ENCODE measurements at places on chromosomes 1 and 21. TPM values are rescaled to one million over a fixed set of nuclear protein-coding genes. Genes with fewer than 3 reads are reported as not detected.

PRELP gene
- 283 TPM for total RNA-seq

FCRL4 gene
- not detected for total RNA-seq

- no peak for DNase-seq
These were observed 100.0 kb upstream of the RAB4A start for GRCh38 chr1:229170778-229171505.

DNA sequence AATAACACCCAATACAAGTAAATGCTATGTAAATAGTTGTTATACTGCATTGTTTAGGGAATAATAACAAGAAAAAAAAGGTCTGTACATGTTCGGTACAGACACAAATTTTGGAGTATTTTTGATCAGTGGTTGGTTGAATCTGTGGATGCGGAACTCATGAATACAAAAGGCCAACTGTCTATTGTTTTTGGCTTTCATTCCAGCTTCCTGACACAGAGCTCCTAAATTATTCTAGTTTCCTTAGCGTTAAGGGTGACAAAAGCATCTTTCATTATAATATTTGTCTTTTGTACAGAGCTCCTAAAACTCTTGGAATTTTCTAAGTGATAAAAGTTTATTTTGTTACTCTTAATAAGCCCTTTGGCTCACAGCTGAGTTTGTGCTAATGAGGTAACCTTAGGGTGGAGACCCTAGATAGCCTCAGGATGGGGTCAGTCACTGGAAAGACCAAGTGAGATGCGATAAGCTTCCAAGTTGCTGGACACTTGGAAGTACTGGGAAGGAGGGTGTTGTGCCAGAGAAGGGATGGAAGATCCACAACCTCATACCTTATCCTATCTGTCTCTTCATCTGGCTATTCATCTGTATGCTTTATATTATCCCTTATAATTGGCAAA lies 57.4 kb upstream of the PRRC2C start:
- DNase-seq, result no peak

- DNase-seq, result no peak
These were observed 142.5 kb downstream of the TNR start for GRCh38 chr1:175600721-175601440.

DNA sequence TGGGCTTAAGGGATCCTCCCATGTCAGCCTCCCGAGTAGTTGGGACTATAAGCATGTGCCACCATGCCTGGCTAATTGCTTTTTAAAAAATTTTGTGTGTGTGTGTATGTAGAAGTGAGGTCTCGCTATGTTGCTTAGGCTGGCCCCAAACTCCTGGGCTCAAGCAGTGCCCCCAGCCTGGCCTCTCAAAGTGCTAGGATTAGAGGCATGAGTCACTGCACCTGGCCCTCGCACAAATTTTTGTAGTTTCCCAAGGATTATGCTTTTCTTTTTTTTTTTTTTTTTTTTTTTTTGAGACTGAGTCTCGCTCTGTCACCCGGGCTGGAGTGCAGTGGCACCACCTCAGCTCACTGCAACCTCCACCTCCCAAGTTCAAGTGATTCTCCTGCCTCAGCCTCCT lies 144.4 kb upstream of the HNRNPU start:
- no peak for DNase-seq

KRTAP13-2 gene
- not detected for total RNA-seq

GRCh38 chr1:96969656-96970163 lies 248.1 kb downstream of the PTBP2 start:
- no peak for DNase-seq

GRCh38 chr1:60573121-60573520 lies 499.6 kb upstream of the C1orf87 start:
- no peak for DNase-seq

ARHGAP30 gene
- 15.2 TPM for total RNA-seq

DNA sequence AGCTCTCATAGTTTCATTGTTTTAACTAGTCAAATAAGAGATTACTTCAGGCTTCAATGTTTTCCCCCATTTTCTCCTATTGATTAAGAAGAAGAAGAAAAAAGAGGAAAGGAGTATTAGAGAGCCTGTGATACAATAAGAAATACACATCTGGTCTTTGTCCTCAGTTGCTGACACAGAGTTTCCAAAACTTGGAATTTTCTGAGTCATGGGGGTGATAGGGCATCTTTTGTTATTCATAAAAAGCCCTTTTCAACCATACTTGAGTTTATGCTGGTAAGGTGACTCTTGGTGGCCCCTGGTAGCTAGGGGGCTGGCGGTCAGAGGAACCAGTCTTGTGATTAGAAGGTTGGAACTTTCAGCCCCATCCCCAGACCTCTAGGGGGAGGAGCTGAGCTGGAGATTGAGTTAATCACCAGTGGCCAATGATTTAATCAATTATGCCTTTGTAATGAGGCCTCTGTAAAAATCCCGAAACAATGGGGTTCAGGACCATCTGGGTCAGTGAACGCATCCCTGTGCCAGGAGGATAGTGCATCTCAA lies 28.9 kb upstream of the KLF18 start:
- DNase-seq, result no peak

GRCh38 chr1:54186056-54186455 lies 13.8 kb downstream of the CYB5RL start:
- no peak for DNase-seq

- no peak for DNase-seq
These were observed 3.1 kb downstream of the TSSK3 start for GRCh38 chr1:32365445-32365844.

GRCh38 chr1:21185221-21185731 lies 8.6 kb upstream of the EIF4G3 start:
- no peak for DNase-seq

DNA sequence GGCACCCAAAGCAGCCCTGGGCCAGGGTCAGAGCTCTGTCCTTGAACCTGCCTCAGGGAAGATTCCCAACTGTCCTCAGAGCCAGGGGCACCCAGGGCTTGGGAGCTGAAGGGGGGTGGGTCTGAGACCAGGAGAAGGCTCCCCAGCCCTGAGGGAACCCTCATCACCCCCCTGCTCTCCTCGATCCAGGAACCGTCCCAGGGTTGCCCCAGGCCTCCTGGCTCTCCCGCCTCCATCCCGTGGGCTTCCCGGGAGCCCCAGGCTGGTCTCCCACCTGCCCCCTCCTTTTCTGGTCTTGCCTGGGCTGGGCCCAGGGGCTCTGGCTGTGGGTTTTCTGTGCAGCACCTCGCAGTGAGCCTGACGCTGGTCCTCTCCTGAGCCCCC lies 6.7 kb upstream of the SAMD11 start:
- DNase-seq, result peak; percentile 58

- no peak for DNase-seq
These were observed 39.3 kb downstream of the IGSF21 start for GRCh38 chr1:18146886-18147285.

PROX1 gene
- 8.8 TPM for total RNA-seq

PRR9 gene
- total RNA-seq, result not detected

SPRR2A gene
- total RNA-seq, result not detected

All from posterior vena cava (tissue), 2 donors.